ENCODE measurements at places on chromosomes 12 and 14.
A peak's percentile ranks its signal among the peaks of the same experiment; 100 is the strongest.

DNA sequence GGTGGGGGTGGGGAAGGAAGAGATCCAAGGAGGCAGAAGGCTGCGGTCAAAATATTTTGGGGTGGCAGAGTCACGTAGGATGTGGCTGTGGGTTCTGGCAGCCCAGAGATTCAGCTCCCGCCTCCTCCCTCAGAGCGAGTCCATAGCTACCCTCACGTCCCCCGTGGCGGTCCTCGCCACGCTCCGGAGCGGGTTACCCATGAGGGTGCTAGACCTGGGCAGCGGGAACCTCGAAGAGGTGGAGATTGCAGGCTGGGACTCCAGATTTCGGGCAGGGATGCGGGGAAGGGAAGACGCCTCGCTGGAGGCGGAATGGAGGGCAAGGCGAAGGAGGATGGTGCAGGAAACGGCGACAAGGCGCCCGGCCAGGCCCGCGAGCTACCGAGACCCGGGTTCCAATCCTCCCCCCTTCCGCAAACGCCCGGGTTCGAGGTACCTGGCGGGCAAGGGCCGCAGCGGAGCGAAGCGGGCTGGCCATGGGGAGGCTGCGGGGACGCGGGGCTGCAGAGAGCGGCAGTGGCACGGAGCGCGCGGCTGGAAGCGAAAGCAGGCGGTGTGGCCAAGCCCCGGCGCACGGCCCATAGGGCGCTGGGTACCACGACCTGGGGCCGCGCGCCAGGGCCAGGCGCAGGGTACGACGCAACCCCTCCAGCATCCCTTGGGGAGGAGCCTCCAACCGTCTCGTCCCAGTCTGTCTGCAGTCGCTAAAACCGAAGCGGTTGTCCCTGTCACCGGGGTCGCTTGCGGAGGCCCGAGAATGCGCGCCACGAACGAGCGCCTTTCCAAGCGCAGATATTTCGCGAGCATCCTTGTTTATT, 46.2 kb downstream of the BCAT1 start:
- DNase-seq, result no peak

DNA sequence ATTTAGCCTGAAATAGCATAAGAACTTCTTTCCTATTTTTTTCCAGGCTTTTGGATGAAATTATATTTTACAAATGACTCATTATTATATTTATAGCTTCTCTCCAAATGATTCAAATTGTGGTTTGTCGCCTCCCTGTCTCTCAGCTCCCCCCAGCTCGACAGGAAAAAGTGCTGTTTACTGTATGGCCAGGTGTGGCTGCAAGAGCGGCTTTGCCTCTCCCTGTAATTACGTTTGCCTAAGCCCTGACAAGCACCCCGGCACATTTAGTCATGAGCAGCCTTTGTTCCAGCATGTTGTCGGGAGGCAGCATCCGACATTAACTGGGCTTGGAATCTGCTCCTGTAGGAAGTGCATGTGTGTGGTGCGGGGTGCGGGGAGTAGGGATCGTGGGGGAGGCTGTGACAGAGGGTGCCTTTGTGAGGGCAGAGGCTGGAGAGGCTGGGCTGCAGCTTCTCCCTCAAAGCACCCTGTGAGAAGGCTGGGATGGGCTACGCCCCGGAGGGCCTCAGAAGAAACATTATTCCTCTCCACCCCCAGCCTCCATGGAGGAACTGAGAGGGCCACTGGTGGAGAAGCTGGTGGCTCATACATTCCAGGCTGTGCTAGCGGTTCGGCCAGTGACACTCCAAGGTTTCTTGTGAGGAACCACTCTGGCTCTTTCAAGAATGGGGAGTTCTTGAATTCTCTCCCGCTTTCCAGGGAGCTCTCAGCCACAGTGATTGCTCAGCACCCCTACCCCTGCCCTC, 42.1 kb upstream of the CTDSP2 start:
- DNase-seq, result no peak

DNA sequence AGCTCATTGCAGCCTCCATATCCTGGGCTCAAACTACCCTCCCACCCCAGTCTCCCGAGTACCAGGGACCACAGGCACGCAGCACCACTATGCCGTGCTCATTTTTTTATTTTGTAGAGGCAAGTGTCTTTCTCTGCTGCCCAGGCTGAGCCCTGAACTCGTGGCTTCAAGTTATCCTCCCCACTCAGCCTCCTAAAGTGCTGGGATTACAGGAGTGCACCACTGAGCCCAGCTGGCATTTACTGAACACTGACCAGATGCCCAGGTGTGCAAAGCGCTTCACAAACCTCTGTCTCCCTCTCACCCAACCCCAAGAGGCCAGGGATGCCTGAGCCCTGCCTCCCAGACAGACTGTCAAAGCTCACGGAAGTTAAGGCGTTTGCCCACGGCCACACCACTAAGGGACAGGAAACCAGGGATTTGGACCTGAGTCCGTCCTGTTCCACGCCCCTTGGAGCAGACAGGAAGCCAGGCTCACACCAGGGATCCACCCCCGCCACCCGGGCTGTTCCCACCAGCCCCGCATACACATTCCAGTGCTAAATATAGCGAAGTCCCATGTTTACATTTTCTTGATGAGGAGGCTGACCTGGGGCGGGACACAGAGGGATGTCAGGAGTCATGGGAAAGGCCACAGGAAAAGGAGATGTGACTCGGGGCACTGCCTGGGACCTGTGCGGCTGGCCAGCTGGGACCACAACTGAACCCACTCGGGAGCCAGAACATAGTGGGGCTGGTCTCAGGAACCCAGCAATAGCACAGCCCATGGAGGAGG, 51.2 kb downstream of the TESC start:
- DNase-seq, result no peak

DNA sequence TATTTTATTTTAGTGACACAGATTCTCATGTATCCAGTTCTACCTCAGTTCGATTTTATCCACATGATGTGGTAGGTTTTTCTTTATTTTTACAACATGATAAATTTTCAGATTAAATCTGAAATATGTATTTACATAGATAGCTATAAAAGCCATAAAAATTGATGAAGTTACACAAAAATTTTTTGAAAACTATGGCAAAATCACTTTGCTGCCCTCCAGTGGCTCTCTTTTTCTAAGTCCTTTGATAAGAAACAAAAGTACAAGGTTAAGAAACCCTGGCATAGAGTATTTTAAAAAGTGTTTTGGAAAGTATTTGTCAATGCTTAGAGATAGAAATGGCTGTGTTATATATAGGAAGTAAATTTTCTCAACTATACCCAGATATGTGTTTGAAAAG, 104.2 kb downstream of the PCNX1 start:
- DNase-seq, result peak; percentile 40

DNA sequence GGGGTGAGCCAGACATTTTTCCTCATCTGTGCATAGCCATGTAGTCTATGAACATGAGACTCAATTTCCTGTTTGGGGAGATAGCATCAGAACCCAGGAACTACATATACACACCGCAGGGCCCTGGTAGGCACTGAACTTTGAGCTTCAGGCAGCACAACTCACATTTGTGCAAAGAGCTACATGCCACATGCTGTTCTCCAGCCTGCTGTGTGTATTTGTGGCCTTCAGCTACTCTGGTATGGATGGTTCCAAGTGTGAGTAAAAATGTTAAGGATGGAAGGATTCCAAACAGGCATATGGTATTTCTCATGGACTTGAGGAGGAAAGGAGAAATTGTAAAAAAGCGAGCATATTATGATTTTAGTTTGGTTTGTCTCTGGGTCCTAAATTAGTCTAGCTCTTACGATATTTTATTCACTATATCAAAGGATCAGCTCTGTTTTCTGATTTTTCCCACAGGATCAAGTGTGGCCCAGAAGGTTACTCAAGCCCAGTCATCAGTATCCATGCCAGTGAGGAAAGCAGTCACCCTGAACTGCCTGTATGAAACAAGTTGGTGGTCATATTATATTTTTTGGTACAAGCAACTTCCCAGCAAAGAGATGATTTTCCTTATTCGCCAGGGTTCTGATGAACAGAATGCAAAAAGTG, 422.4 kb upstream of the OR4E1 start:
- peak; percentile 27 for DNase-seq

DNA sequence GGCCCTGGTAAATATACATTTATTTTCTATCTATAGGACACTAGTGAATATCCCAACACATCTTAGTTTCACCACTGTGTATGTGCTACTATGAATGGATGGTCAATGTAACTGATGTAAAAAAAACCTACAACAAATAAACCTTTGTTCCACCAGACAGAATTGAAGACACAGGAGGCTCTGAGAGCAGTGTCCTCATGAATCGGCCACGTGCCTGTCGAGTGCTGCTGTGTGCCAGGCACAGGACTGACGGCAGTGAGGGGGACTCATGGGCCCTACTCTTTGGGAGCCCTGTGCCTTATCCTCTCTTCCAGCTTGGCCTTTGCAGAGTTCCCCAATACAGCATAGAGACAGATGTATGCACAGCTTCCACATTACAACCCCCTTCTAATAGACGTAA, 18.2 kb downstream of the CINP start:
- no peak for DNase-seq

DNA sequence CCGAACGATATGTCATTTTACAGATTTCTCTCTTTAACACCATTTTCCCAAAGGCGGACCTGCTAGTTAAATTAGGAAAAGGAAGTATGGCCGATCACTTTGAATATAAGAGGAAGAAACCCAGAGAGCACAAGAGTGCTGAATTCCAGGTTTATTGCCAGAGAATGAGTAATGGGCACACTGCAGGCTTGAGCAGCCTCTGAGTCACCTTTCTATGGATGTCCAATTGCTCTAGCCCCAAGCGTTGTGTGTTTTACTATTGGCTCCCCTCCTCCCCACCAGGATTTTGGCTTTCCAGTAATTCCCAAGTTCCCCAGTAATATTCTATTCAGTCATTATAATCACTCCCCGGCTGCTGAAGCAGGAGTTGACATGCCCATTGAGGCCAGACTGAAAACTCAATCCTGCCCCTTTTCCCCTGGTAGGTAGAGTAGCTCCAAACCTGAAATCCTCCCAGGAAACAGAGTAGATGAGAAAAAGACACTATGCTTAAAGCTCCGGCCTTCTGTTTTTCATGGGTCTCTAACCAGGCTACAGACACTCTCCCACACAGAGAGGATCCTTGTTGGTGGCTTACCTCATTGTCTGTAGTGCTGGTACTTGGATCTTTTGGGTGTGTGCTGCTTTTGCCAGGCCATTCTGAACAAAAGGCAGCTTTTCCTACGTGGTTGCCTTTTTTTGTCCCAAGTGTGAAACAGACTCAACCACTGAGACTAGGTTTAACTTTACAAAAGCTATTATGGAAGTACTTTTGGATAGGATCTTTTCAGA, 704.3 kb upstream of the FLRT2 start:
- DNase-seq, result no peak

- DNase-seq, result no peak
Measured at GRCh38 chr14:101828046-101828445, 66.5 kb downstream of the PPP2R5C start.

DNA sequence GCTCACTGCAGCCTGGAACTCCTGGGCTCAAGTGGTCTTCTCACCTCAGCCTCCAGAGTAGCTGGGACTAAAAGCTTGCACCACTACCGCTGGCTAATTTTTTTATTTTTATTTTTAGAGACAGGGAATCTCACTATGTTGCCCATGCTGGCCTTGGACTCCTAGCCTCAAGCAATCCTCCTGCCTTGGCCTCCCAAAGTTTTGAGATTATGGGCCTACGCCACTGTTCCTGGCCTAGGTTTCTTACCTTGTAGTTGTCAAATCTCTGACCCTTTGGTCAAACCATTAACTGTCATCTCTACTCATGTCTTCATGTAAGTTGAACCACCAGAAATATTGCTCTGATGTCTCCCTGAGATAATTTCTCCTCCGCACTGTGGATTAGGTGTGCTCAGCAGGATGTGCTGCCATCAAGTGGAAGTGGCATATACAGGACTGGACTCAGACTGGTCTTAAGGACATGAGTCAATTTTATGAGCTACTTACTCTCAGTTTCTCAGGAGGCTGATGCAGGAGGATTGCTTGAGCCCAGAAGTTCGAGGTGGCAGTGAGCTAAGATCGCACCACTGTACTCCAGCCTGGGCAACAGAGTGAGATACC, 28.5 kb downstream of the ACTR6 start:
- no peak for DNase-seq

- no peak for DNase-seq
Measured at GRCh38 chr12:332581-333205, 56.4 kb downstream of the KDM5A start.

DNA sequence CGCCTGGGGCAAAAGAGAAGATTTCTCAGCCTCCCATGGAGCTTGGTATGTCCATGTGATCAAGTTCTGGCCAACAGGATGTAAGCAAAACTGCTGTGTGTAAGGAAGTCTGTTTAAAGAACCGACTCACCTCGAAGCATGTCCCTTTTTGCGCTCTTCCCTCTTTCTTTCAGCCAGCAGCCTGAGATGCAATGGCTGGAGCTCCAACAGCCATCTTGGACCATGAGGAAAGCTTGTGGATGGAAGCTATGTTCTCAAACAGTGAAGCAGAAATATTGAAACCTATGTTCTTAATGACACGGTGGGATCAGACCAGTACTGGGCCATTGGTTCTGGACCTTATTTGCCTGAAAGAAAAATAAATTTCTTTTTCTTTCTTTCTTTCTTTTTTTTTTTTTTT, 82.3 kb upstream of the SLC24A4 start:
- no peak for DNase-seq

DNA sequence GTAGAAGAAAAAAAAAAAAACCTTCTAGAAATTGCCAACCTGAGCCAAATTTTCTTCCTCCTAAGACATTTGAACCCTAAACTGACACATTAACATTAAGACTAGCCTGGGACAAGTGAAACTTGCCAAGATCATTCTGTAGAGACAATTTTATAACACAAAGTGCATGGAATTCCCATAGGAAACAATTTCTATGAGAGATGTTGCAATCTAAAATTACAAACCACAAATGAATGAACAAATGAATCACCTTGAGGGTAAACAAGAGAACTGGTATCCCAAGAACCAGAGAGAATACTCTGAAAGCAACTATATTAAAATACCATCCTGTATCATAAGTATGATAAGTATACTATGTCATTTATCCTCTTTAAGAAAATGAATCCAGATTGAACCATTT, 165.3 kb downstream of the DICER1 start:
- DNase-seq, result no peak

- no peak for DNase-seq
Measured at GRCh38 chr14:63677891-63678379, 36.3 kb upstream of the WDR89 start.
